ENCODE measurements at places on chromosomes 1 and 21. TPM values are rescaled to one million over a fixed set of nuclear protein-coding genes. Genes with fewer than 3 reads are reported as not detected.
A peak's percentile ranks its signal among the peaks of the same experiment; 100 is the strongest.

GRCh38 chr1:247218121-247218651 is 37.7 kb upstream of the VN1R5 start:
- no peak overlapping the region for H3K27ac ChIP-seq
- no peak for DNase-seq
- H3K4me3 ChIP-seq: no peak overlapping the region
- no peaks in the 10 kb centered on the region for H3K27me3 ChIP-seq

- DNase-seq: no peak
- no peaks in the 10 kb centered on the region for H3K27me3 ChIP-seq
- no peak overlapping the region for H3K4me3 ChIP-seq
- H3K27ac ChIP-seq: no peak overlapping the region
- H3K36me3 ChIP-seq: peaks cover 9% of the 10 kb centered on the region
Observed at GRCh38 chr1:2788506-2789163, 12.9 kb downstream of the TTC34 start.

GRCh38 chr1:236039740-236040685 is 24.9 kb downstream of the NID1 start:
- no peaks in the 10 kb centered on the region for H3K27me3 ChIP-seq
- DNase-seq: no peak
- H3K36me3 ChIP-seq: peaks cover 4% of the 10 kb centered on the region
- no peaks in the 10 kb centered on the region for H3K4me1 ChIP-seq
- no peak overlapping the region for H3K27ac ChIP-seq
- H3K4me3 ChIP-seq: no peak overlapping the region

- H3K36me3 ChIP-seq: no peaks in the 10 kb centered on the region
- no peak overlapping the region for H3K27ac ChIP-seq
- H3K4me1 ChIP-seq: no peaks in the 10 kb centered on the region
- DNase-seq: no peak
Observed at GRCh38 chr1:12148958-12149790, 17.6 kb upstream of the TNFRSF1B start.

DNA sequence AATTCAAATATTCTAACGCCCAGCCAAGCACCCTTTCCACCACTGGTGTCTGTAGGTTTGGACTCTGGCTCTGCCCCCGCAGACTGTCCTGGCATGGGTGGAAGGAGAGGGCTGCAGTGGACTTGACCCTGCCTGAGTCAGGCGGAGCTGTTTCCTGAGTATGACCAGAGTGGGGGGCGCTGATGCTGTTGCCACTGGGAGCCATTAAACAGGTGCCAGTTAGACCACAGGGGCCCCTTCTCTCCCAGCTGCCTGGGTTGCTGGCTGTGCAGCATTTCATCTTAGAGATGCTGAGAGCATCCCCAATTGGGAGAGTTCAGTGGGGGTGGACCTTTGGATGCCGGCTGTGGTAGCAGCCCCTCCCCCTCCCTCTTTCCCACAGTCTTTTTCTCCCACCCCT is 539.5 kb downstream of the MATN1 start:
- no peaks in the 10 kb centered on the region for H3K4me1 ChIP-seq
- H3K27ac ChIP-seq: no peak overlapping the region
- no peak overlapping the region for H3K4me3 ChIP-seq

DNA sequence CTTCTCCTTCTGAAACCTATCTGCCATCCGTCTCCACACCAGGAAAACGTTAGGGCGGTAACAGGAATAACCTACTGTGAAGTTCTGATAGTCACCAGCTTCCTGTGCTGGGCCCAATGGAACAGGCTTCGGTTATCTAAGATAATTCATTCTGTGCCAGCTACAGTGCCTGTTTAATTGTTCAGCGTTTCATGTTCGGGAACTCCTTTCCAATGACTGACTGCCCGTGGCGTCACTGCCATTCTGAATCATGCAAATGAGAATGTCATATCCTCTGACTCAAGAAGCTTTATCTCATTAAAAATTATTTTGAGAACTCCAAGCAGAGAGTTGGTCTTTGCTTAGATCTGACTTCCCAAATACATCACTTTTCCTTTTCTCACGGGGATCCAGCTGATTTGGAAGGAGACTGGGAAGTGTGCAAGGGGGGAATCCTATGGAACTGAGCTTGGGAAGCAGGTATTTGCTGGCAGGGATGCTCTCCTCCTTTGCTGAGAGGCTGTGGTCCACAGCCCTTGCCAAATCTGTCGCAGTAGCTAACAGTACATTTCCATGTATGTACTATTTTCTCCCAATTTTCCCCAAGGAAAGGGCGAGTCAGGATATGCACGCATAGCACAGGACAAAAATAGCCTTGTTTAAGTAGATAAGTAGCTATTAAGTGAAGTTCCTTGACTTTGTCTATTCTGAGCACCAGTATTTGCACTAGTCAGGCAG is 358.7 kb downstream of the LTN1 start:
- H3K27me3 ChIP-seq: no peaks in the 10 kb centered on the region
- no peak overlapping the region for H3K4me3 ChIP-seq
- H3K36me3 ChIP-seq: no peaks in the 10 kb centered on the region
- H3K27ac ChIP-seq: no peak overlapping the region
- no peaks in the 10 kb centered on the region for H3K4me1 ChIP-seq
- DNase-seq: no peak

GRCh38 chr1:6386371-6386949 is 7.1 kb downstream of the ACOT7 start:
- H3K27me3 ChIP-seq: no peaks in the 10 kb centered on the region
- DNase-seq: no peak
- H3K4me3 ChIP-seq: no peak overlapping the region
- H3K4me1 ChIP-seq: peaks cover 4% of the 10 kb centered on the region
- peak overlapping the region; percentile 22 for H3K27ac ChIP-seq

DNA sequence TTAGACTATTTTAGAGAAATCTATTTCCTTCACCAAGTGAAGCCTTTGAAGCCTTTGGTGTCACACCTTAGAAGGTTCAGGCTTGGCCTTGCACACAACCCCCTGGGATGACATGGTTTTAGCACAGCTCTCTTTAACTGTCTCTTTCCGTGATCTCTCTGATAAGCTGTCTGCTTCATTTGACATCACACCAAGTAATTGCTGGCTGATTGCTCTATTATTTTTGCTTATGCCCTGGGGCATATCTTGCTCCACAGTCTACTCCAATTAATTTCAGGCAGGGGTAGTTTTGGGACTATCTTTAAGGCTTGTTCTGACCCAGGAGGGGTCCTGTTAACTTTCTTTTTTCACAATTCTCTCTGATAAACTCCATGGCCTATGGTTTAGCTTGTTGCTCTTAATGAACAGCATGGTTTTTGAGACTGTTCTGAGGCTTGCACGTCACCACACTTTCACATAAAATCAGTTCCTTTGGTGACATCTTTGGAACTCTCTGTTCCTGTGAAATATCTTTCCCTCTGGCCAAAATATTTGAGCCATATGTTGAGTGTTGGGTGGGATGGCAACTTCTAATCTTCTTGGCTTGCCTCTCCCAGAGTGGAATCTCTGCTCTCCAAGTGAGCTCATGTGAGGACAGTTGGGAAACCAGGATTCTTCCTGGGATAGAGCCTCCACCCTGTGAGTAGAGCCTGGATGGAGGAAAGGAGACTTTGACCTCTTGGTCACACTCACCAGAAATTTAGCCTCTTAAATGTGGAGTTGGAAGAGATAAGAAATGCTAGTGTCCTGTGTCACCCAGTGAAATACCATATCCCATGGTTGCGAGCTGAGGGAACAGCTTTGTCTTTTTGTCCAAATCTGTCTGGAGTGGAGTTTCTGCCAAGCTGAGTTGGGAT is 63.6 kb downstream of the MAP3K21 start:
- no peaks in the 10 kb centered on the region for H3K36me3 ChIP-seq
- no peaks in the 10 kb centered on the region for H3K4me1 ChIP-seq
- H3K4me3 ChIP-seq: no peak overlapping the region
- H3K27ac ChIP-seq: no peak overlapping the region

DNA sequence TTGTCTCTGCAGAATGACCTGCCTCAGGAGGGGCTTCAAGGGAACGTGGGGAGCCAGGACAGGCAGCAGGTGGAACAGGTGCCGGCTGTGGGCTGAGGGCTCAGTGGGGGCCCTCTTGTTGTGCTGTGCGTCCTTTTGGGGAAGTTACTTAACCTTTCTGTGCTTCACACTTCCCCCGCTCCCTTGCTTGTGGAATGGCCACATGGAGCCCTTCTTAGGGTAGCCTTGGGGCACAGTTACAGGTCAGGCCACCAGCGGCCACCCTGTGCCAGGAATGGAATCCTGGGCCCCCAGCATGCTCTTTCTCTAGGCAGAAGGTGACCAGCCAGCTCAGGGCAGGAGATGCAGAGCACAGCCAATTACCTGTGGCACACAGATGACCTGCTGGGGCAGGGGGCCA is 2.6 kb downstream of the IKBKE start:
- peaks cover 19% of the 10 kb centered on the region for H3K36me3 ChIP-seq
- no peak overlapping the region for H3K27ac ChIP-seq
- peaks cover 12% of the 10 kb centered on the region for H3K4me1 ChIP-seq
- DNase-seq: no peak
- H3K4me3 ChIP-seq: no peak overlapping the region
- no peaks in the 10 kb centered on the region for H3K27me3 ChIP-seq

GRCh38 chr1:37718901-37719571 is 26.7 kb downstream of the CDCA8 start:
- no peaks in the 10 kb centered on the region for H3K27me3 ChIP-seq
- H3K36me3 ChIP-seq: no peaks in the 10 kb centered on the region
- no peak overlapping the region for H3K4me3 ChIP-seq
- no peaks in the 10 kb centered on the region for H3K4me1 ChIP-seq
- H3K27ac ChIP-seq: no peak overlapping the region

DNA sequence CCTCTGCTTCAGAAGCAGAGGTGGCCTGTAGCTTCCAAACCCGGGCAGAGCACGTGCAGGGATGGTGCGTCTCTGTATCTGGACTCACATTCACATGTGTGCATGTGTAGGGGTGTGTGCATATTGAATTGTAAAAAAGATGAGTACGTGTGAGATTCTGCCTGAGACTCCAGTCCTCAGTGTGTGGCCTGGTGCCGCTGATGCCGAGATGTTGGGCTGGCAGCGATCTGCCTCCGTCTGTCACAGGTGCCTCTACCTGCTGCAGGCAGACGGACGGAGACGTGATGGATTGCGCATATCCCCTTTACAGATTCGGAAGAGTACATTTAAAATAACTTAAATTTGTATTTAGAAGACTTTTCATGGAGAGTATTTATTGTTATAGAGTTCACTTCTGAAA is 53.6 kb downstream of the ADARB1 start:
- no peak for DNase-seq
- H3K36me3 ChIP-seq: no peaks in the 10 kb centered on the region
- H3K4me1 ChIP-seq: no peaks in the 10 kb centered on the region
- no peak overlapping the region for H3K4me3 ChIP-seq
- H3K27ac ChIP-seq: no peak overlapping the region
- no peaks in the 10 kb centered on the region for H3K27me3 ChIP-seq

DNA sequence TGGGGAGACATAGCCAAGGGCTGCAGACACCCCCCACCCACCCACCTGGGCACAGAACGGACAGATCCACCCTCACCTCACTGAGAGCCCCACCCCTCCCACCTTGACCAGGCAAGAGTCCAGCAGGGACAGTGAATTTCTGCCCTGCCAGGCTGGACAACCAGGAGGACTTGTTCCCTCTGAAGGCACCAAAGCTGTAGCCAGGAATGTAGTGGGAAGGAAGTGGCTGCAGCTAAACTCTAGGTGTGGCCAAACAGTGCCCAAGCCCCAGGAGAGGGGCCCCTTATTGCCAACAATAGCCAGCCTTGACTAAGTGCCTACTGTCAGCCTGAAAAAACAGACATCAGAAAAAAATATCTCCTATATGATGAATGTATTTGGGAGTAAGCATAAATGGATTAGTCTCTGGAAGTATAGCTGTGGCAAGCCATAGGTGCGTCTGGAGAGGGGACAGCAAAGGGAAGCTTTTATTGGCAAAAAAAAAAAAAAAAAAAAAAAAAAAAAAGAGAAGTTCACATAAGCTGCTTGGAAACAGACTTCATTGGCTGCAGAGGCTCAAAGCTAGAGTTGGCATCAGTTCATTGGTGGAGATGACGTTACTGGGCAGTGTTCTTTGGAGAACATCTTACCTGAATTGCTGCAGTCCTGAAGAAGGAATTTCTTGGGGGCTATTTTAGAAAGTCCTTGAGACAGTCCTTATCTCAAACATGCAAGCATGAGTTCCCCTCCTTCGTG is 64.1 kb upstream of the TMEM51 start:
- H3K27ac ChIP-seq: no peak overlapping the region
- H3K4me3 ChIP-seq: no peak overlapping the region
- no peaks in the 10 kb centered on the region for H3K36me3 ChIP-seq
- H3K4me1 ChIP-seq: peaks cover 4% of the 10 kb centered on the region

DNA sequence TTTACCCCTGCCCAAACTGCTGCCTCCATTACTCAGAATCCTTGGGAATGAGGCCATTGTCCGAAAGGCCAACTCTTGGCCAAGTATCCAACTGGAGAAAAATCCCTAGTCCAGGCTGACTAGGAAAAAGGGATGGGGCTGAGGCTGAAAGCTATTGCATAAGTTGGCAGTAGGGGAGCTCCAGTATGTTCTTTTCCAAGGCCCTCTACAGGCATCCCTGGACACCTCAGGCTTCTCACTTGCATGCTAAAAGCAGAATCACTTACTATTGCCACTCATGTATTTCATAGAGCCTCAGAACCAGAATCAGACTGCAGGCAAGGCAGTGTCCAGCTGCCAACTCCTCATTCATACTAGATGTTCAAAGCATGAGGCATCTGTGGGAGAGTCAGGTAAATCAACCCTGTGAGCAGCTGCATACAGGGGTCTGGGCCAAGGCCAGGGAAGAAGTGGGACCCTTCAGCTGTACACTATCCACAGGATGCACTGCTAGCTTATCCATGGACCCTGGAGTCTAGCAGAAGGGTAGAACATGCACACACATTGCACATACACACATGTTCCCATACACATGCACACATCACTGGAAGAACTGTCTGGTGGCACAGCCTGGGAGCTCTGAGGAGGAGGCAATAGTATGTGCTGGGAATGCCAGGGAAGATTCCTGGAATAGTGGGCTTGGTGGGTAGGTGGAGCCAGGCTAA is 195.3 kb downstream of the C1orf94 start:
- no peaks in the 10 kb centered on the region for H3K4me1 ChIP-seq
- no peak overlapping the region for H3K27ac ChIP-seq
- DNase-seq: no peak

Gene GBP7
- not detected for total RNA-seq

Gene SYNC
- total RNA-seq: 0.15 TPM

Gene CD5L
- total RNA-seq: not detected

Gene NES
- total RNA-seq: 168 TPM

Gene TNFRSF25
- 19.4 TPM for total RNA-seq
